Endothelial cell of umbilical vein (primary cell): ENCODE measurements at places on chromosomes 7 and 10. TPM values are rescaled to one million over a fixed set of nuclear protein-coding genes. Genes with fewer than 3 reads are reported as not detected.

The FGFR2 gene
- total RNA-seq: not detected in 2 replicates

The VAX1 gene
- not detected in 2 replicates for total RNA-seq

The INMT gene
- not detected in 2 replicates for total RNA-seq

The STEAP1B gene
- total RNA-seq: 46.1 and 55.4 TPM in 2 replicates

The CDC14C gene
- not detected in 2 replicates for total RNA-seq

The SFXN3 gene
- total RNA-seq: 79.6 and 83.1 TPM in 2 replicates

The GNAT3 gene
- not detected in 2 replicates for total RNA-seq

The CUZD1 gene
- total RNA-seq: 1.1 and 1.5 TPM in 2 replicates

DNA sequence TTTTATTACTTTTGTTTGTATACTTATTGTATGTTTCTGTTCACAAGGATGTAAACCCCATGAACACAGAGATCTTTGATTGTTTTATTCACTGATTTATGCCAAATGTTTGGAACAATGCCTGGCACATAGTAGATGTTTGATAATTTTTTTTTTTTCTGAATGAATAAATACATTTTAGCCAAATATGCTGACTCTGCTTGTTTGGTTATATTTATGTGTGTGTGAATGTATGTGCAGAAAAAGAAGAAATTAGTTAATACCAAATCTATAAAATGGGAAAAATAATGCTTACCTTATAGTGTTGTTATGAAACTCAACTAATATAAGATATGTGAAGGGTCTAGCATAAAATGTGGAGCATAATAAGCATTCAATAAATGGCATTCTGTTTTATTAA is 203.9 kb downstream of the MDFIC start:
- DNase-seq: no peak

DNA sequence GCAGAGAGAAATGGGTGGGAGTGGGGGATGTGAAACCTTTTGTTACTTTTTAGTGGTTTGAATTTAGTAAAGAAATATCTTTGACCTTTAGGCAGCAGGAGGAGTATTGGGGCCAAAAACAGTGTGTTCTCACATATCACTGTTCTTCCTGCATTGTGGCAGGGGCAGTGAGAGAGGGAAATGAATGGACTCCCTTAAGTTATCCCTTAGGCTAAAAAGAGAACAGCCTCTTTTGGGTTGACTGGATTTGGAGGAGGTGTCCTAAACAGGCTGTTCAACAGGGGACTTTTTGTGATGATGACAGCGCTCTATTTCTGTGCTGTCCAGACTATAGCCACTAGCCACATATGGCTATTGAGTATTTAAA is 22.3 kb downstream of the ZNF775 start:
- DNase-seq: no peak

GRCh38 chr7:150947241-150947745 is 30.8 kb downstream of the KCNH2 start:
- DNase-seq: no peak

DNA sequence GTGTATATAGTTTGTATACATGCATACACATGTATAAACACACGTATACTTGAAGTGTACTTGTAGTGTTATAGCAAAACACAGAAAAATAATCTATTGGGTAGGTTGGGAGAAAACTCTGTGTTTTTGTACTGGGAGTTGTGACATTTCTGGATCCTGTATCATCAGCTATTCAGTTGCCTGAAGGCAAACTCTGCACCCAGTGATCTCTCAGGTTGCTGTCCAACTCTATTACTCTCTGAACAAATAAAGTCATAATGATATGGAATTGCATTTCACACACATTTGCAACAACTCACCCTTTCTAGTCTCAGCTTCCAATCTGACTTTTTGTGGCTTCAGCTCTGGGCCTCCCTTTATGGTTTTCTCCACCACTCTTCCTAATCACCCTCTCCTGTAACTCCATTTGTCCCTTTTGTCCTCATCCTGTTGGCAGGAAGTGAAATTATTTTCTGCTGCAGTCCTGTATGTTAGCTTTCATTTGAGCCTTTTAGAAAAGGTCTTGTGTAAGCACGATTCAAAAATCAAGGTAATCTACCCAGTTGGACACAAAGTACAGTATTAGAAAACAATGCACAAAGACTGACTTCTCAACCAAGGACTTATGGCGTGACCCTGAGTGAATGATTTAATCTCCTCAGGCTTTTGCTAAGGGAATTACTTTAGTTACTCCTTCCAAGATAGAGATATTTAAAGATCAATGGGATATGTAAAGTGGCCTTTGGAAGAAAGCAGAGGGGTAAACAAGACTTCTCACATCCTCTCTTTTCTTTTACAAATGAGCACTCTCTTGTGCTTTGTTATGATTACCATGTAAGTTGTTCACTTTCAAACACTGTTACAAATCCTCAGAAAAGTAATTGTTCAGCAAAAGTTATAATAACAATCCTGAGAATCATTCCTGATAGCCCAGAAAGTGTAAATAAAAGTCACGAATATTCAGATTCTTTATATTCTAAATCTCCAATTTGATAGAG is 249.1 kb downstream of the KCND2 start:
- DNase-seq: no peak

- DNase-seq: no peak
Observed at GRCh38 chr10:58641708-58642107, 129.0 kb downstream of the BICC1 start.

GRCh38 chr10:104028146-104028545 is 57.5 kb downstream of the COL17A1 start:
- DNase-seq: no peak

DNA sequence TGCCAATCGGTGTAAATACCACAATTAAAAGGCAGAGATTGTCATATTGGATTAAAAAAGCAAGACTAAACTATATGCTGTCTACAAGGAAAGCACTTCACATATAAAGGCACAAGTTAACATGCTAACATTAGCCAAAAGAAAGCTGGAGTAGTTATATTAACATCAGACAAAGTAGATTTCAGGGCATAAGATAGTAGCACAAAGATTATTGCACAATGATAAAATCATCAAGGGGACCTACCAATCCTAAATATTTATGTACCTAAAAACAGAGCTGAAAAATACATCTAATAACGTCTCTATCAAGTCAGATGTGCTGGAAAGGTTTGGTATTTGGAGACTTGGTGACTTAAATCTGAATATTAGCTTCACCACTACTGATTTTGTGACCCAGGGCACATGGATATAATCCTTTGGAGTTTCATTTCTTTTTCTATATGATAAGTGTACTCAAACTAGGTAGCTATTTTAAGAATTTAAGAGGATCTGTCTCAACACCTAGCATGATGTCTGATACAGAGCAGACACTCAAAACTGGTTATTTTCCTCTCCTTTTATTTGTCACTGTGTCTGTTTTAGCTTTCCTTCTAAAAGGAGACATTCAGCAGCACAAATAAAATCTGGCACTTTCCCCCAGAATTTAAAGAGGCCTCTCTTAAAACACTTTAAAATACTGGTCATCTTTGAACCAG is 156.5 kb downstream of the DOCK4 start:
- no peak for DNase-seq

- no peak for DNase-seq
Observed at GRCh38 chr10:101841826-101842225, 1.8 kb downstream of the KCNIP2 start.

- DNase-seq: no peak
Observed at GRCh38 chr10:52755297-52756062, 17.1 kb downstream of the MBL2 start.

GRCh38 chr10:6763423-6763822 is 183.3 kb upstream of the PRKCQ start:
- DNase-seq: no peak

- peak; percentile 67 for DNase-seq
Observed at GRCh38 chr10:48506147-48506917, 98.5 kb downstream of the ARHGAP22 start.

GRCh38 chr7:69208276-69208675 is 390.0 kb upstream of the AUTS2 start:
- no peak for DNase-seq

DNA sequence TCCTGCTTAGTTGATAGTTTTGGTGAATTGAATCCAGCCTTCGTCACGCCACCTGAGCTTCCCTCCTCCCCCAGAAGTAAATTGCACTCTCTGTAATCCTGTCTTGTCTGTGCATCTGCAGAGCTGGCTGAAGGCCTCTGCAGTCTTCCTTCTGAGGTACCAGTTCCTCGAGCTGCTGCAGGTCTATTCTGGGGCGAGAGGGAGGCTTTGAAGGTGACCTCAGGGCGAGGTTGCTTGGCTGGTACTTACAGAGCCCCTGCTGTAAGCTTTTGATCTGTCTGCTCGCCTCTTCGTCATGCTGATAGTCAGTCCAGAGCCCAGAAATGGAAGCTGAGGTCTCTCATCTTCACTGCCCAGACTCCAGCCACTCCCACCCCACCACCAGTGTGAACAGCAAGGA is 513.6 kb upstream of the FOXK1 start:
- DNase-seq: no peak

- DNase-seq: peak; percentile 21
Observed at GRCh38 chr10:124221356-124222317, 128.2 kb upstream of the CHST15 start.

- DNase-seq: no peak
Observed at GRCh38 chr10:14648946-14649345, 125.8 kb downstream of the FAM107B start.

DNA sequence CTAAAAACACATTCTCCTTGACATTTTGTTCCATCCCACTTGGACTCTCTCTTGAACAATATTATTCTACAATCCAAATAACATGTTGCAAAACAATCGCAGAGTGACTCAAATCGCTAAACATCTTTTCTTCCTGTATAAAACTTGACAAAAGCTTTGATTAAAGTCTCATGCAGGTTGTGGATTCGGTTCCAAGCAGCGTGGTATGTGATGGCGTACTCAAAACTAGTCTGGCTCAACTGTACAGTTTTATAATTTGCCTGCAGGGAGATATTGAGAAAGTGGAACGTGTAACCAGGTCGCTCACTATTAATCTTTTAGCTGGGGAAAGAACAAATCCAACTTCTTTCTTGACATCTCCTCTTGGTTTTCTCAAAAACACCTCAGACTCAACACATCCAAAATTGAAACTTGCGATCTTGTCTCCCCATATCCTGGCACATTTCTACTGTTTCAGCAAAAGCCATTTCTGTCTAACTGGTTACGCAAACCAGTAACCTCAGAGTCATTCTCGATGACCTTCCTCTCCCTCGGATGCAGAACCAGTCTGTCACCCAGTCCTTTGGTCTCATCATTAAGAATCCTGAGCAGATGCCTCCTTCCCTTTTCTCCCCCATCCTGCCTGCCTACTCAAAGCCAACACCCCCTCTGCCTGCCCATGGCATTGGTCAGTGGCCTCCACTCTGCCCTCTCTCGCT is 100.1 kb downstream of the CACNB2 start:
- no peak for DNase-seq
